ENCODE measurements at places on chromosomes 3 and 15. TPM values are rescaled to one million over a fixed set of nuclear protein-coding genes. Genes with fewer than 3 reads are reported as not detected.

FAM81A gene
- 0.41 TPM for total RNA-seq

GPR160 gene
- 8.6 TPM for total RNA-seq

GLDN gene
- 0.45 TPM for total RNA-seq

PIGX gene
- 21.8 TPM for total RNA-seq

LRTM1 gene
- total RNA-seq, result not detected

IGSF11 gene
- 3.9 TPM for total RNA-seq

FAM43A gene
- total RNA-seq, result 0.58 TPM

CCDC13 gene
- 0.64 TPM for total RNA-seq

CHRM5 gene
- total RNA-seq, result not detected

EFCC1 gene
- total RNA-seq, result 0.31 TPM

NPRL2 gene
- 21.8 TPM for total RNA-seq

- H3K4me3 ChIP-seq, result no peak overlapping the region
- H3K4me1 ChIP-seq, result peaks cover 6% of the 10 kb centered on the region
- no peaks in the 10 kb centered on the region for H3K27me3 ChIP-seq
- DNase-seq, result no peak
- no peak overlapping the region for H3K27ac ChIP-seq
- H3K36me3 ChIP-seq, result no peaks in the 10 kb centered on the region
Observed at GRCh38 chr3:64056606-64057180, 33.4 kb upstream of the PSMD6 start.

DNA sequence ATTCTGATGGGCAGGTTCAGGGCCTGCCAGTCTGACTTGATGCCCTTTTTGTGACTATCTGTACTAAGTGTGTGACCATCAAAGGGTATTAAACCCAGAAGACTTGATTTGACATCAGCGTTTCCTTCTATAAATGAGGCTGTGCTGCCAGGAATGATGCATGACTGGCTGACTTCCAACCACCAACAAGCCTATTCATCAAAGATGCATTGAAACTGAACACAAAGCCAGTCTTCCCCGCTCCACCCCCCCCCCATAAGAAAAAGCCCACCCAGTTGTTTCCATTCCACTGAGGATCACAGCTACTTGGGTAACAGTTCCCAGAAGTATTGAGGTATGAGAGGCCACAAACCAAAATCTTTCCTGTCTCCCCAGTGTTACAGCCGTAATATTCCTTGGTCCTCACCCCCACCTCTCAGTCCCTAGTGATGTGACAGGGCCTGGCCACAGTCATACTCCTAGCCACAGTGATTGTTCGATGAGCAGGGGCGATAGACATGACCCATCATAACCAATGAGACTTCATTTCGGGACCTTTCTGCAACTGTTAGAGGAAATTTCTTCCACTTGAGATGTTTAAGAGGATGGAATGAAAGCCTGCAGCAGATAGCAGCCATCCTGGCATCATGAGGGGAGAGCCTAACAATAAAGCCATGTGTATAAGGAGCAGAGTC, 22.6 kb downstream of the SH3BP5 start:
- H3K27me3 ChIP-seq, result no peaks in the 10 kb centered on the region
- H3K36me3 ChIP-seq, result peaks cover 9% of the 10 kb centered on the region
- no peak overlapping the region for H3K4me3 ChIP-seq
- H3K27ac ChIP-seq, result peak overlapping the region; percentile 45
- peaks cover 27% of the 10 kb centered on the region for H3K4me1 ChIP-seq

- H3K4me1 ChIP-seq, result no peaks in the 10 kb centered on the region
- H3K4me3 ChIP-seq, result no peak overlapping the region
- no peaks in the 10 kb centered on the region for H3K27me3 ChIP-seq
- no peak overlapping the region for H3K27ac ChIP-seq
- no peaks in the 10 kb centered on the region for H3K36me3 ChIP-seq
Observed at GRCh38 chr15:29857221-29857789, 35.0 kb upstream of the TJP1 start.

- no peaks in the 10 kb centered on the region for H3K4me1 ChIP-seq
- peaks cover 100% of the 10 kb centered on the region for H3K36me3 ChIP-seq
- no peak for DNase-seq
- H3K27ac ChIP-seq, result no peak overlapping the region
Observed at GRCh38 chr3:154304116-154304786, 20.0 kb downstream of the DHX36 start.

GRCh38 chr3:157133434-157134320, 26.3 kb downstream of the CCNL1 start:
- peaks cover 22% of the 10 kb centered on the region for H3K4me1 ChIP-seq
- DNase-seq, result no peak
- peaks cover 5% of the 10 kb centered on the region for H3K36me3 ChIP-seq
- H3K4me3 ChIP-seq, result no peak overlapping the region
- H3K27me3 ChIP-seq, result no peaks in the 10 kb centered on the region
- no peak overlapping the region for H3K27ac ChIP-seq

DNA sequence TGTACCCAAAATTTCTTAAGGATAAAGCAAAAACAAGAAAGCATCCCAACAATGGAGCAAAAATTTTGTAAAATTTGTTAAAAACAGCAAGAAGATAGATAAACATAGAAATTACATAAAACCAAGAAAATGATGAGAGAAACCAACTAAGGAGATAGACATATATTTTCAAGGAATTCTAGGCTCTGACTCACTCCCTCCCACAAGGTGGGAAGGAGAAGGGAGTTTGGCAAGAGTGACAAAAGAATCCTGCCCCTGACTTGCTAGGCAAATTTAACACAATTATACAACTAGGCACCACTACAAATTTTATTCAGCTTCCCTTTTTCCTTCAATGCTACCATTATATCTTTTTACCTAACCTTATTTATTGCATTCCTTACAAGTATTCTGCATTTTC, 70.9 kb downstream of the MYO9A start:
- DNase-seq, result no peak
- H3K4me3 ChIP-seq, result no peak overlapping the region
- no peak overlapping the region for H3K27ac ChIP-seq
- no peaks in the 10 kb centered on the region for H3K27me3 ChIP-seq
- H3K4me1 ChIP-seq, result no peaks in the 10 kb centered on the region
- H3K36me3 ChIP-seq, result peaks cover 11% of the 10 kb centered on the region

- H3K27ac ChIP-seq, result no peak overlapping the region
- H3K36me3 ChIP-seq, result no peaks in the 10 kb centered on the region
- H3K4me1 ChIP-seq, result peaks cover 11% of the 10 kb centered on the region
- no peak for DNase-seq
- H3K4me3 ChIP-seq, result no peak overlapping the region
Observed at GRCh38 chr3:178086144-178086825, 450.0 kb upstream of the KCNMB2 start.

DNA sequence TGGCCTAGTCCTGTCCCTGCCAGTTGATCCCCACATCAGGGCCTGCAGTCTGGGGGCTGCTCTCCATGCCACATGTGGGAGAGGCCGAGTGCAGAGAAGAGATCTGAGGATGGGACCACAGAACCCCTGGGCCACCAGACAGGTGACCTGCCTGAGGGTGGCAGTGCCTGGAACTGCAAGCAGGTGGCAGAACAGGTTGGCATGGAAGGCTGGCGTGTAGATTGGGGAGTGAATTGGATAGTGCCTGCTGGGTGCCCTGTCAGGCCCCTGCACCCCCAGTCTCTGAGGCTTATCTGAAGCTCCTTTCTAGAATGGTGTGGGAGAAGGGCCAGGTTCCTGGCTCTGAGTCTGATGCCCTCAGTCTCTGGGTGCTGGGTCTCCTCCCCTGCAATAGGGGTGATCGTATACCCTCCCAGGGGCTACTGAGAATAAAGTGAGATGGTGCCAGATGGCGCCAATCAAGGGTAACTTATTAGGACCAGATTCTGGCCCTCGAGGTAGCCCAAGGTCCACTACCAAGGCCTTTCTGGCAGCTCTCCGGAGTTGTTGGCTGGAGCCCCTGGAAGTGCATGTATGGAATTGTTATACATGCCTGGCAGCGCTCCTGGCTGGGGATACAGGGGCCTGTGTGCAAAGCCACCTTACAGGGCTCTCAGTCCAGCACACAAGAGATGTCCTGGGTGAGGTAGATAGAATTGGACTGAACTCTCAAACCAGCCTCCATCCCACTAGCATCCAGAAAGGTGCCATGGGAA, 15.7 kb downstream of the C3orf18 start:
- no peak overlapping the region for H3K27ac ChIP-seq
- DNase-seq, result no peak
- H3K36me3 ChIP-seq, result no peaks in the 10 kb centered on the region
- H3K4me3 ChIP-seq, result no peak overlapping the region

GRCh38 chr3:14962762-14963161, 15.4 kb downstream of the NR2C2 start:
- H3K4me3 ChIP-seq, result no peak overlapping the region
- H3K36me3 ChIP-seq, result peaks cover 30% of the 10 kb centered on the region
- DNase-seq, result no peak

GRCh38 chr3:31997500-31997899, 15.9 kb downstream of the ZNF860 start:
- H3K27me3 ChIP-seq, result no peaks in the 10 kb centered on the region
- H3K4me1 ChIP-seq, result no peaks in the 10 kb centered on the region
- H3K27ac ChIP-seq, result no peak overlapping the region
- H3K36me3 ChIP-seq, result no peaks in the 10 kb centered on the region
- DNase-seq, result no peak
- no peak overlapping the region for H3K4me3 ChIP-seq

DNA sequence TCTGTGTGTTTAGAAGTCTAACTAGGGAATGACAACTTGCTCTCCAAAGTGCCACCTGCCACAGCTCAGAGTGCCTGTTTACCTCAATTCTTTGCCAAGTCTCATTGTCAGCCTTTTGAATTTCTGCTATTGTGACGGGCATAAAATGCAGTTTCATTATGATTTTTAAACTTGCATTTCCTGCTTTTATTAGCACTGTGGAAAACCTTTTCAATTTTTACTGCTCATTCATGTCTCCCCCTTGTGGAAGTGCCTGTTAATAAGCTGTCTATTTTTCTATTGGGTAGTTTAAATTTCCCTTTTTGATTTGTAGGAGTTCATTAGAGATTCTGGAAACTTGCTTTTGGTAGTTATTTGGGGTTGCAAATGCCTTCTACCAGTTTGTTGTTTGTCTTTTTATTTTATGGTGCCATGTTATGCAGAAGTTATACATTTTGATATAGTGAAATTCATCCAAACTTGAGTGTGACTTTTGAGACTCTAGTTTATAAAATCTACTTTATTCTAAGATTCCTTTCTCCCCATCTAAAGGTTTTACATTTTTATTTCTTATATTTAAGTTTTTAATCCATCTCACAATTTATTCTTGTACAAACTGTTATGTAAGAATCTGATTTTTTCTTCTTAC, 53.9 kb upstream of the FRMD4B start:
- H3K4me3 ChIP-seq, result no peak overlapping the region
- H3K36me3 ChIP-seq, result no peaks in the 10 kb centered on the region
- H3K27me3 ChIP-seq, result no peaks in the 10 kb centered on the region
- H3K4me1 ChIP-seq, result no peaks in the 10 kb centered on the region
- DNase-seq, result no peak
- H3K27ac ChIP-seq, result no peak overlapping the region

- H3K36me3 ChIP-seq, result no peaks in the 10 kb centered on the region
- no peak for DNase-seq
- no peak overlapping the region for H3K27ac ChIP-seq
- no peaks in the 10 kb centered on the region for H3K27me3 ChIP-seq
Observed at GRCh38 chr15:69951898-69952555, 145.7 kb downstream of the TLE3 start.

DNA sequence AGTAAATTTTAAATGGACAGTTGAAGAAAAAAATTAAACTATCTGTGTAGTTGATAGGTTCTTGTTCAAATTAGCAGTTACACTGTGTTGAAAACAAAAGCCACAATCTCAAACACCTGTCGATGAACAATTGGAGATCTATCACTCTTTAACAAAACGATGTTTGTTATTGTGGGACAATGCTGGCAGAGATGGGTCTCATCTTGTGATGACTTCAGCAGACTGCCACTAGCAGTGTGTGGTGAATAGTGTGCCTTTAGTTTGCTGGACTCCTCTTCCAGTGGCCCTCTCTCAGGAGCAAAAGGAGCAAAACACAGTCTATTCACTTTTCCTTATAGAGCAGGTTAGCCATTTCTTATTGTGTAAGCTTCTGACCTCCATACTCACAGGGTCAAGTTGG, 14.7 kb upstream of the TRIM59 start:
- no peak overlapping the region for H3K4me3 ChIP-seq
- DNase-seq, result no peak
- H3K36me3 ChIP-seq, result no peaks in the 10 kb centered on the region
- no peak overlapping the region for H3K27ac ChIP-seq
- H3K4me1 ChIP-seq, result peaks cover 3% of the 10 kb centered on the region
- peaks cover 52% of the 10 kb centered on the region for H3K27me3 ChIP-seq

GRCh38 chr3:177611752-177612334, 414.6 kb upstream of the TBL1XR1 start:
- no peak overlapping the region for H3K4me3 ChIP-seq
- no peaks in the 10 kb centered on the region for H3K36me3 ChIP-seq
- H3K4me1 ChIP-seq, result peaks cover 6% of the 10 kb centered on the region
- no peak overlapping the region for H3K27ac ChIP-seq

DNA sequence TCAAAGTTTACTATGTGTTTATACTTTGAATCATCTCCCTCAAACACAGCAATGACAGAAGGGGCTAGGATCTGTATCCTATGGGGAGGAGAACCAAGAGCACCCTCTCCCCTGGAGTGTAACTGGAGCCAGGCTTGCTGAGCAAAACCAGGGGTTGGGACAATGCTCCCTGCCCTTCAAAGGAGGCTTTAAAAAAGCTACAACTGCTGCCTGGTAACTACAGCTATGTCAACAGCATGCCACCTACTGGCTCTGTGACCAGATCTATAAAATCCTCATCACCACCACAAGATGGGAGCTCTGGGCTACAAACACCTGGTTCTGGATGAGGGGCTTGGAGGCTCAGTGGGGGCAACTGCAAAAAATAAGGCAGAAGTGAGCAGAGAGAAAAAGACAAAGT, 61.9 kb downstream of the ANO10 start:
- no peaks in the 10 kb centered on the region for H3K27me3 ChIP-seq
- no peak overlapping the region for H3K27ac ChIP-seq
- H3K4me3 ChIP-seq, result no peak overlapping the region
- DNase-seq, result no peak
- H3K4me1 ChIP-seq, result peaks cover 14% of the 10 kb centered on the region

DNA sequence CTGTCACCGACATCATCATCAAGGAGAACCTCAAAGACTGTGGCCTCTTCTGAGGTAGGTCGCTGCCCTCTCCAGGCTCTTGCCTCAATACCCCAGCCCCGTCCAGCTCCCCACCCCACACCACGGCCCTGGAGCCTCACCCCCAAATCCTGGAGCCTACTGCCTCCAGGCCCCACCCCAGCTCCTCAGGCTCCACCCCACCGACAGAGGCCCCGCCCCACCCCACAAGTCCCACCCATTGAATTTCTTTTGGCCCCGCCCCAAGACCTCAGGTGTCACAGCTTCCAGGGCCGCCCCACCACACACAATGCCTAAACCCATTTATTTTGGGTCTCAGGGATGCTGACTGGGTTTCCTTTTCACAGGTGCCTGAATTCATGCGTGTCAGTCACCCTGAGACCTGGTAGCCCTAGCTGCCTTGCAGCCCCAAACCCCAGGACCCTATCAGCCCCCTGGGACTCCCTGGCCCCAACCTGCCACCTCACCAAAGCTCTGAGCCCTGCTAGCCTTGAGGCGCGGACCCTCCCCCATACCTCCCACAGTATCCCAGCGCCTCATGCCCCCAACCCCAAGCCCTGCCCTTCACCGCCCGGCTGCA, 3.6 kb downstream of the GNAT1 start:
- no peak overlapping the region for H3K4me3 ChIP-seq
- H3K27me3 ChIP-seq, result peaks cover 5% of the 10 kb centered on the region
- H3K27ac ChIP-seq, result no peak overlapping the region
- peak; percentile 87 for DNase-seq

All from endodermal cell (in vitro differentiated cells).